ENCODE measurements at places on chromosomes 2 and 18. TPM values are rescaled to one million over a fixed set of nuclear protein-coding genes. Genes with fewer than 3 reads are reported as not detected.
A peak's percentile ranks its signal among the peaks of the same experiment; 100 is the strongest.

DNA sequence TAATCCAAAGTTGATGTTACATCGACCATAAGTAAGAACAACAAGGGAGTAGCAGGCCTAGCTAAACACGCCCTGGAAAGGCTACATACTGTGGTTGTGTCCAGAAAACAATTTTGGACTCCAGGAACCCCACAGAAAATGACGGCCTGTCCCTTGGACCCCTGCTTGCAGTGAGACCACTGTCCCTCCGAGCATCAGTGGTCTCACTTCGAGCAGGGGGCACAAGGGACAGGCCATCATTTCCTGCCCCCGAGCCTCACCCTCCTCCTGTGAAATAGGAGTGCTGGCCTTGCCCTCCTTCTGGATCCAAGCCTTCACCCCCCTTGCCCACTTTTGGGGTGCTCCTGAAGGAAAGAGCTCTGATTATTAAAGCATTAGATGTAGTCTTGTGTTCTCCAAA, 144.4 kb downstream of the CTIF start:
- no peak overlapping the region for H3K4me3 ChIP-seq
- no peak for DNase-seq
- H3K36me3 ChIP-seq: peaks cover 4% of the 10 kb centered on the region
- peaks cover 52% of the 10 kb centered on the region for H3K4me1 ChIP-seq
- no peak overlapping the region for H3K27ac ChIP-seq
- H3K27me3 ChIP-seq: no peaks in the 10 kb centered on the region

- H3K27me3 ChIP-seq: no peaks in the 10 kb centered on the region
- no peaks in the 10 kb centered on the region for H3K36me3 ChIP-seq
- H3K27ac ChIP-seq: no peak overlapping the region
- no peaks in the 10 kb centered on the region for H3K4me1 ChIP-seq
- no peak for DNase-seq
These were observed 8.3 kb upstream of the GAL3ST2 start for GRCh38 chr2:241768251-241768711.

GRCh38 chr18:23453680-23454058, 582 bp downstream of the RIOK3 start:
- no peaks in the 10 kb centered on the region for H3K36me3 ChIP-seq
- H3K4me1 ChIP-seq: peaks cover 55% of the 10 kb centered on the region
- H3K4me3 ChIP-seq: peak overlapping the region; percentile 96

DNA sequence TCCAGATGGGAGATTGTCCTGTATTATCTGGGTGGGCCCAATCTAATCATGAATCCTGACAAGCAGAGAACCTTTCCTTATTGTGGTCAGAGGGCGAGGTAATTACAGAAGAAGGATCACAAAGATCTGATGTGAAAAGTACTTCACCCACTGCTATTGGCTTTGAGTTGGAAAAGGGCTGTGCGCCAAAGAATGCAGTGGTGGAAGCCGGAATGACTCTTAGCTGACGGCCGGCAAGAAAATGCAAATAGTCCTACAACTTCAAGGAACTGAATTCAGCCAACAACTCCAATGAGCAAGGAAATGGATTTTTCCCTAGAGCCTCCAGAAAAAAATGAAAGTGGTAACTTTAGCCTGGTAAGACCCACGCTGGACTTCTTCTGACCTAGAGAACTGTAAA, 67.3 kb downstream of the CTNNA2 start:
- H3K27me3 ChIP-seq: no peaks in the 10 kb centered on the region
- H3K4me3 ChIP-seq: no peak overlapping the region
- H3K4me1 ChIP-seq: no peaks in the 10 kb centered on the region
- no peaks in the 10 kb centered on the region for H3K36me3 ChIP-seq
- no peak overlapping the region for H3K27ac ChIP-seq

DNA sequence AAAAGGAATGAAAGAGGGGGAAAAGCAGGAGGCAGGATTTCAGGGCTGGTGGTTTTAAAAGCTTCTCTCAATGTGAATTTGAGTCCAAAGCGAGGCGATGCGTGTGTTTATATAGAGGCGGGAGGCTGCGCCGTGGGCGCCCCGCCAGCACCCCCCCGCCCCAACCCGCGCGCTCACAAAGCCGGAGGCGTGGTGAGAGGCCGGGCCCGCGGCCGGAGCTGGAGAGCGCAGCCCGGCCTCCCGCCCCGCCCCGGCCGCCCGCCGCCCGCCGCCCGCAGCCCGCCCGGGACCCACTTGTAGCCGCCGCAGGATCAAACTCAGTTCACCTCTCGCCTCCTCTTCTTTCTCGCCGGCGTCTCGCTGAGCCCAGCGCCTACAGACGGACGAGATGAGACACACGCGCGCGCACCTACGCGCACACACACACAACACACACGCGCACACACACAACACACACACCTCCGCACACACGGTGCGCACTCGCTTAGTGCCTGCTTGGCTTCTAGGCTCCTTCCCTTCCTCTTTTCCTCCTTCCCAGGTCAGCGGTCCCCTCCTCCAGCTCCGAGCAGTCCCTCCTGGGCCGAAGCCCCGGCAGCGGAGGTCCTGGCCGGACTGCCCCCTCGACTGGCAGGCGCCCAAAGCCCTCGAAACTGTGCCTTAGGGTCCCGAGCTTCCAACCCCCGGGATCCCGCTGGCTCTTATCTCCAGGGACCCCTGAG, 1.3 kb upstream of the CYP26B1 start:
- no peak overlapping the region for H3K27ac ChIP-seq
- no peak for DNase-seq
- peak overlapping the region; percentile 72 for H3K4me3 ChIP-seq
- H3K36me3 ChIP-seq: no peaks in the 10 kb centered on the region

DNA sequence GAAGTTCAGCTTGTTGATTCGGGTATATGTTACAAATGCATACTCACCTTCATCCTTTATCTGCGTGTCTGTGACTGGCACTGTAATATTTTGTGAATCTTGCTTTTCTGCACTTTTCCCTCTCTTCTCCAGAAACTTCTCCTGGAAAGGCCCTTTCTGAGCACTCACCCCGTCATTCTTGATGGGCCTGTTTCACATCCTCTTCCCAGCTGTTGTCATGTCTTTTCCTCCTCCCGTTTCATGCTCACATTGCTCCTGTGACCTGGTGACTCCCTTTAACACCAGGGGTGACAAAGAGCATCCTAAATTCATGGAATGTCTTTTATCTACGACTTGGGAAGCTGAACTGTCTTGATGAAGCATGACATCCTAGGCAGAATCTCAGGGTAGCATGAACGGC, 65.8 kb downstream of the CD8B2 start:
- no peaks in the 10 kb centered on the region for H3K36me3 ChIP-seq
- DNase-seq: no peak
- no peak overlapping the region for H3K27ac ChIP-seq
- H3K27me3 ChIP-seq: no peaks in the 10 kb centered on the region
- H3K4me3 ChIP-seq: no peak overlapping the region

The PSD4 gene
- total RNA-seq: 13.1 TPM
